Posterior cingulate gyrus (tissue), 11 donors: ENCODE measurements at places on chromosomes 3 and 15.

GRCh38 chr3:39361252-39361927, 21.8 kb upstream of the SLC25A38 start:
- no peak for DNase-seq

GRCh38 chr3:4394048-4394447, 73.0 kb downstream of the SUMF1 start:
- no peak for DNase-seq

DNA sequence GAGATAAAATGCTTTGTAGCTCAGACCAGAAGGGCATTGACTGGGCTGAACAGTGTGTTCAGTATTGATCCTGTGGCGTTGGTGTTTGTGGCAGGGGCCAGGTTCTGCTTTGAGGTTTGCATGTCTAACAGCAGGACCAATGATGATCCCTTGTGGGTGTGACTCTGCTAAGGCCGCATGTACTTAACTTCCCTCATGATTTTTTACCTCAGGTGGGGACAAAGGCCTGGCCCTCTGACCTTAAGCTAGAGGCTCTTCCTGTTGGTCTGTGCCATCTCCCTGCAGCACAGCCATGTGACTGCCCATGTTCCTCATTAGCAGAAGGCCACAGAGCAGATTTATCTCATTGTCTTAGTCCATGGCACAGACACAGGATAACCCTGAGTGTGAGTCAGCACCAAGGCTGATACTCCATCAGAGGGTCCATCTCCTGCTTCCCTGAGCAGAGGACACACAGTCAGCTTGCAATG, 34.3 kb upstream of the BSN start:
- no peak for DNase-seq

- DNase-seq: no peak
These were observed 59.6 kb downstream of the UBP1 start for GRCh38 chr3:33380653-33381052.

DNA sequence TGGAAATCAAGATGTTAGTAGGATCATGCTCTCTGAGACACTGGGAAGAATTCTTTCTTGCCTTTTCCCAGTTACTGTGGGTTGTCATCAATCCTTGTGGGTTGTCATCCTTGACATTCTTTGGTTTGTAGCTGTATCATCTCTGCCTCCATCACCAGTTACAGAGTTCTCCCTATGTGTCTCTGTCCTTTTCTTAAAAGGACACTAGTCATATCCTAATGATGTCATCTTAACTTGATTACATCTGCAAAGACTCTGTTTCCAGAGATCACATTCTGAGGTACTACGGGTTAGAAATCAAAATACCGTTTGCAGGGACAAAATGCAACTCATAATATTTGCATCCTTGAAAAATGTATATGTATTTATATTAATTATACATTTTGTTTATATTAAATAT, 500.4 kb downstream of the ZBBX start:
- DNase-seq: no peak

DNA sequence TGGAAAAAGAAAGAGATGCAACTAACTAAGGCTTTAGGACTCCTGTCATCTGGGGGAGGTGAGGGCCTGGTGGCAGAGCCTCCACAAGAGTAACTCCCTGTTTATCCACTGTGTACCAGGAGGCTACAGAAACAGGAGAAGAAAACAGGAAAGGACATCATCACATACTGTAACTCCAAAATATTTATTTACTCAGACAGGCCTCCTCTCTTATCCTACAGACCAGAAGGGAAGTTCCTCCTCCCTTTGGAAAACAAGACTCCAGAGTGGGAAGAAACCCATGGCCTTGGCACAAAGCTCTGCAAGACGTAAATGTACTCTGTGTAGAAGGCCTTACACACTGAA, 40.1 kb upstream of the AKAP13 start:
- no peak for DNase-seq

DNA sequence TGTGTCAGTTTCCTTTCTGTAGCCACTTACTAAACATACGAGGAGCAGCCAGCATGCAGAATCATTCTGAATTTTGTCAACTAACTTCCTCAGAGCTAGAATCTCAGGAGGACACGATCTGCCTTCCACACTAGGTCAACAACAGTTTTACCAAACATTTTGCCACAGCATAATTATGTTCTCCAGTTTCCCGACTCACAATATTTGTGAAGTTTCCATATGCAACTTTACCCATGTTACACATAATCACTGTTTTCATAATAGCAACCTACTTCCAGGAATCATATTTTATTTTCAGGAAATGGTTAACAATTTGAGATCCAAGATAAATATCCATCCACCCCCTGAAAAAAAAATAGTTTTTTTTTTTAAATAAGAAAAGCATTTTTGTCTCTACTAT, 595.0 kb downstream of the PYDC2 start:
- no peak for DNase-seq

GRCh38 chr3:78348664-78349063, 1308.8 kb downstream of the ROBO2 start:
- DNase-seq: no peak

DNA sequence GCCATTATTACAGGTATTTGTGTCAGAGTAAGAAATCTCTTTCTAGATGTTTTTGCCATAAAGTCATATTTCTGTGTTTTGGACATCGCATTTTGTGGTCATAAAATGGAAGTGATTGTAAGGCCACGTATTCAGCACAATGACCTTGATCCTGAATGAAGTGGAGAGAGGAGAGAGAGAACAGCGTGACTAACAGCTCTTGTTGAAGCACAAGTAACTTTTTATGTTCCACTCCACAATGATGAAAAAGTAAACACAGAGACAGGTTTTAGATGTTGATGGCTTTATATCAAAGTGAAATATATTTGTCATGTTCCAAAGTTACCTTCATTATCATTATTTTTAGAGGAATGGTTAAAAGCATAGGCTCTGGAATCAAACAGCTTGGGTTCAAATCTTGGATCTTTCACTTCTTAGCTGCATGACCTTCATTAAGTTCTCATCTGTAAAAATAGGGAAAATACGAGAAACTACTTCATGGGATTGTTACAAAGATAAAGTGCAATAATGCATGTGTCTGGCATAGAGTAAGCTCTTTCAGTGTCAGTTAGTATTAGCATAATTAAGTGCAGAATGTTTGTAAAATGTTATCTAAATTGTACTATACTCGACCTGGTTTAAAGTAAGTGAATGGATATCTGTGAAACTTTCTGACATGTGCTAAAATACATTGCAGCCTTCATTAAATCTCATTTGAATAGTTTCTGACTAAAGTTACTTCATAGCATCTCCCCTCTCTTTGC, 341.5 kb upstream of the DNAJC19 start:
- no peak for DNase-seq

GRCh38 chr3:161851941-161852566, 355.4 kb downstream of the OTOL1 start:
- DNase-seq: peak; percentile 83

DNA sequence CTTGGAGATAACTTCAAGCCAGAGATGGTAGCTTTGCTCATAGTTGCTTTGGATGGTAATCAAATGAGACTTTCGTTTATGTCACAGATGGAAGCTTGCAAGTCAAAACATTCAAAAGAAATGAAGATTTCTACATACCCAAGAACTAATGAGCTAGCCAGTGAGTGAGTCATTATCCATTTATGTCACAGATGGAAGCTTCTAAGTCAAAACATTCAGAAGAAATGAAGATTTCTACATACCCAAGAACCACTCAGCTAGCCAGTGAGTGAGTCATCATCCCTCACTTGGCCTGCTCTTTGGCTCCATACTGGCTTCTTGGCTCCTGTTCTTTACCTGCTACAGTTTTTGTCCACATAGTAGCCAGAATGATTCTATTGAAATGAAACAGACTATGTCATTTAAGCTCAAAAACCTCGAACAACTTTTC, 559.8 kb upstream of the CBLB start:
- DNase-seq: no peak

- no peak for DNase-seq
These were observed 47.2 kb downstream of the GPD1L start for GRCh38 chr3:32153414-32154204.
